ENCODE measurements at places on chromosomes 5 and 9.

GRCh38 chr5:132225165-132226032, 2.3 kb downstream of the P4HA2 start:
- peak; percentile 73 for DNase-seq

- no peak for DNase-seq
Observed at GRCh38 chr9:7042124-7042523, 284.4 kb downstream of the KDM4C start.

DNA sequence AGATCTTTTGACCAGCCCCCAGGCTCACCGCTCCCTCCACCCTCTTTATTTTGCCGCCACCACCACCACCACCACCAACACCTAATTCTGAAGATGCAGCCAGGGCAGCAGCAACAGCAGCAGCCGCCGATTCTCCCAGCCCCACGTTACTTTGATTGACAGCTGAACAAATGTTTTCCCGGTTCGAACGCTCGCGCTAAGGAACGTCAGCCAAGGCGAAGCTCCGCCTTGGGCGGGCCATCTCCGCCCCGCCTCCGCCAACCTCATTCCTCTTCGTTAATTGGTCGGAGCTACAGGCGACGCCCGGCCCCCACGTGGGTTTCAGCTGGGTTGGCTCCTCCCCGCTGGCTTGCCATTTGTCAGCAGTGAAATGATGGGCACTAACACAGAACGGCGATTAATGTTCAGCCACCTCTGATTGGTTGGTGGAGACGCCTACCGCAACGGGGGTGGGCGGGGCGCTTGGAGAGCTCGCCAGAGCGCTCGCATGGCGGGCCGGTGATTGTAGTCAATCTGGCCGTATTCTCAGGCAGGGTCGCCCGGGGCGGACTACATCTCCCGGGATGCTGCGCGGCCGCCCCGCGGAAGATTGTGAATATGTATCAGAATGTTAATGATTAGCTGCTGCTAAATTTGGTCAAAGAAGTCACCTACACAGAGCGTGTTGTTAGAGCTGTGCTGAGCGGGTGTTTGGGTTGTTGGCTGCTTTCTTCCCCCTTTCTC, at the start of gene TLE4:
Gene TLE4 (plus strand): TSS at position 657 of the 723 bp plus-strand sequence. CDS start 826 bp downstream, outside the sequence.
- peak; percentile 94 for DNase-seq

- no peak for DNase-seq
Observed at GRCh38 chr5:174971210-174971609, 246.8 kb downstream of the MSX2 start.

DNA sequence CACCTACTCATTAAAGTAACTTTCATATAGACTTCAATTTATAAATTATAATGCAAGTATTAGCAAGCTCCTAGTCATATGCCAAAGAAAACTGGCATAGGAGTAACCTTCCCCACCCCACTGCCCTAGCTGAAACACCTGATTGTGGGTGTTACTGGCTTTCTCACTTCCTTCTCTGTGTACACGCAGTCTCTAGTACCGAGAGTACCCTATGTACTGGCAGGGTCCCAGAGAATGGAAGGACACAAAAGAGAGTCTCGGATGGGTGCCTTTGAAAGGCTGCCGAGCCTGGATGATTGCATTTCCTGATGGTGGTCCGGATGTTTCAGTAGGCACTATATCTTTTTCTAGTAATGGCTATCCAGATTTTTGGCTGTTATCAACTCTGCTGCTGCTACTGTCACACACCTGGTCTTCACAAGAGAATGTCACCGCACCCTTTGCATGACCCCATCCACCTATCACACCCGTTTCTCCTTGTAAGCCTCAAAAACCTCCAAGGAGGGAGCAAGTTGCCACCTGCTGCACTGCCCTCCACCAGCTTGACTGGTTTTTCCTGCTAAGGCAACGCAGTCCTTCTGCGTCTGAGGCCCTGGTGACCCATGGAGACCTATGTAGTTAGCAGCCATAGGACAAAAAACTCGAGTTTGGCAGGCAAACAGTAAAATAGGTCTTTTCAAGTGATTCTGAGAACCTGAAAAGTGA, 53.8 kb upstream of the CLINT1 start:
- DNase-seq, result peak; percentile 67

- no peak for DNase-seq
Observed at GRCh38 chr9:29974197-29974596, 2400.9 kb upstream of the C9orf72 start.

- DNase-seq, result no peak
Observed at GRCh38 chr9:112180387-112180881, 5.3 kb upstream of the SUSD1 start.

DNA sequence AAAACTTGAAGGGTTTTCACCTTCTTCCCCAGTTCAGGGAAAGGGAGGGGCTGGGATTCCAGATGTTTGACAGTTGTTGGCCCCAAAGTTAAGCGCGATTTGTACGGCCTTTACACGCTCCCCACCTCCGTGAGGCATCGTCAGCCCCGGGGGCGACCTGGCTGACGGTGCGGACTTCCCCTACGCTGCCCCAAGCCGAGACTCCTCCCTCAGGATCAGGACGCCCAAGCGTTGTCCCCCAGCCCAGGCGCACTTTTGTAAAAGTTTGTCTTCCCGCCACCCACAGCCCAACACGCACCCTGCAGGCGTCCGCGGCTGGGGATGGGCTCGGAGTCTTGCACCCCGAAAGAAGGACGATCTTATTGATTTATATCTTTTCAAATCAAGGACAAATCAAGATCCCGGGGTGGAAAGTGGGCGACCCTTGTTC, 713 bp downstream of the MOB3B start:
- no peak for DNase-seq

DNA sequence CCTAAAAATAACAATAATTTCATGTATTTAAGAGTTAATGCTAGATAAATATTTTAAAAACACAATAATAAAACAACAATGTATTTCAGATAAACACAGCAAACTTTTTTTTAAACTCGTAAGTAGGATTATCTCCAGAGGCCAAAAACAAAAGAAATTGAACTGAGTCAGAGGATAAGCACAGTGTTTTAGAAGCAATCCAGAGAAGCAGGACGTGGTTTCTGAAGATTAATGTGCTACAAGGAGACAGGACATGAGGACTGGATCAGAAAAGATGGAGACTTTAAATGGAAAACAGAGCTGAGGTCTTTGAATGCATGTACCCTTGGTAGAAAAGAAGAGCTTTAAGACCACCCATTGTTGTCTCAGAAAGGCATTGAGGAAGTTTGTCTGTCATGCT, 491.2 kb upstream of the TLE4 start:
- DNase-seq, result no peak

GRCh38 chr5:81093536-81094196, 133.5 kb downstream of the RASGRF2 start:
- no peak for DNase-seq

DNA sequence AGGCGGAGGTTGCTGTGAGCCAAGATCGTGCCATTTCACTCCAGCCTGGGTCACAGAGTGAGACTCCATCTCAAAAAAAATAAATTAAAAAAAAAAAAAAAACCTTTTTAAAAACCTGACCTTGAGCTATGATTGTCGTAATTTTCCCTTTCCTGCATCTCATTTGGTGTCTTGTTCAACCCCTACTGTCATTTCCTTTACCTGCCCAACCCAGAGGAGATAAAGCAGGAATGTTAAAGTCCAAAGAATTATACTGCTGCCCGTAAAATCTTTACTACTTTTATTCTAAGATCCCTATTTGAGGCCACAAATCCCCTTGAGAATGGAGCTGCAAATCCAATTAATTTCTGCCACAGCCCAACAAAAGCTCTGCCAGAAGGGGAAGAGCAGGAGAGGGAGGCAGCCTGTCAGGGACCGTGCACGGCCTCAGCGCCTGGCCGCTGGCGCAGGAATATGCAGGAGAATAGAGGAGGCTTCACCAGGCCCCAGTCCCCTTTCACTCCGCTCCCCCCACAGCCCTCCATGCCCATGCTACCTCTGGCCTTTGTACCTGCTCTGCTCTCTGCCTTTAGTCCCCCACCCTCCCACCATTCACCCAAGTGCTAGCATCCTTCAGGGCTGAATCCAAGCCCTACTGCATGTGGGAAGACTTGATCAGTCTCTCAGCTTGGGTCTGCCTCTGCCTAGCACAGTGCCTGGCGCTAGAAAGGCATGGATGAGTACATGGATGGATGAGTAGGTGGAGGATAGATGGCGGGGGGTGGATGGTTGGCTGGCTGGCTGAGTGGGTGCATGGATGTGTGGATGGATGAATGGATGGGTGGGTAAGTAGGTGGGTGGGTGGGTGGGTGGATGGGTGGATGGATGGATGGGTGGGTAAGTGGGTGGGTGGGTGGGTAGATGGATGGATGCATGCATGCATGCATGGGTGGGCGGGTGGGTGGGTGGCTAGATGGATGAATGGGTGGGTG, 99.8 kb upstream of the SARDH start:
- DNase-seq, result no peak

DNA sequence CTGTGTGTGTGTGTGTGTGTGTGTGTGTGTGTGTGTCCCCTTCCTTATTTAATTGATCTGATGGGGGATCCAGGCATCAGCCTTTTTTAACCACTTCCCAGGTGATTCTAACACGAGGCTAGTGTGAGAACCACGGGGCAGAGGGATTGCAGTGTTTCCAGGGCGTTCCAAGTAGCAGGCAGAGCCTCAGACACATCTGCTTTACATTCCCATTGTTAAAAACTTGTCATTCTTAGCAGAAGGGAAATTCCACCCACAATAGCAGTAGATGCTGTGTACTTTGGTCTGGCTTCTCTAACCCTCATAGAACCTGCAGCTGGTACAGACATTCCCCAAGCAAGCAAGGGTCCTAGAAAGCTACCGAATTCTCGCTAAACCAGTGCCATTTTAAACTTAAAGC, 81.9 kb upstream of the SLC30A5 start:
- no peak for DNase-seq

DNA sequence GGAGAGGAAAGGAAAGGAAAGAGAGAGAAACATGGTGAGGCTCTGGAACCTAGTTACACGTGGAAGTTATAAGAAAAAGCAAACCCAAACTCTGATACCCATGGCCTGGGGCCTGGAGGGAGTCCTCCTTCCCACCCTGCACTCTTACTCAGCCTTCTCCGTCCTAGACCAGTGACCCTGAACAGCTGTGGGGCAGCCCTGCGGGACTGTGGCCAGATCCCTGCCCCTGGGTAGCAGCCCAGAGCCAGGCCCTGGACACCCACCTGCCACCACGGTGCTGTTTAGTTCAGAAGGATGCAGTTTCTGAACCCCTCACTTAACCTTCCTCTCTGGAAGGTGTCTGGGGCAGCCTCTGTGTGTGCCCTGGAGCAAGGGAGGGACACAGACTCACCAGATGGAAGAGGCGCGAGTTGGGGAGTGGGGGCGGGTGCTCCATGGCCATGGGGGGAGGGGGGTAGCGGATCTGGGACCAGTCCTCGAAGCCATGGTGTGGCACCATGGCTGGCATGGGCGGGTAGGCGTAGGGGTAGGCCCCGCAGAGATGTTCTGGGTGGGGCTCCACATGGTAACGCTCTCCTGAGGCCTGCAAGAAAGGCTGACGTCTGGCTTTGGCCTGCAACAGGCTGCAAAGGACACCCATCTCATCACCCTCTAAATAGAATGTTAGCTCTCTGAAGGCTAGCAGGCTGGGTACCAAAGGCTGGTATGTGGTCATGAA, 13.0 kb downstream of the GPX3 start:
- DNase-seq, result no peak

DNA sequence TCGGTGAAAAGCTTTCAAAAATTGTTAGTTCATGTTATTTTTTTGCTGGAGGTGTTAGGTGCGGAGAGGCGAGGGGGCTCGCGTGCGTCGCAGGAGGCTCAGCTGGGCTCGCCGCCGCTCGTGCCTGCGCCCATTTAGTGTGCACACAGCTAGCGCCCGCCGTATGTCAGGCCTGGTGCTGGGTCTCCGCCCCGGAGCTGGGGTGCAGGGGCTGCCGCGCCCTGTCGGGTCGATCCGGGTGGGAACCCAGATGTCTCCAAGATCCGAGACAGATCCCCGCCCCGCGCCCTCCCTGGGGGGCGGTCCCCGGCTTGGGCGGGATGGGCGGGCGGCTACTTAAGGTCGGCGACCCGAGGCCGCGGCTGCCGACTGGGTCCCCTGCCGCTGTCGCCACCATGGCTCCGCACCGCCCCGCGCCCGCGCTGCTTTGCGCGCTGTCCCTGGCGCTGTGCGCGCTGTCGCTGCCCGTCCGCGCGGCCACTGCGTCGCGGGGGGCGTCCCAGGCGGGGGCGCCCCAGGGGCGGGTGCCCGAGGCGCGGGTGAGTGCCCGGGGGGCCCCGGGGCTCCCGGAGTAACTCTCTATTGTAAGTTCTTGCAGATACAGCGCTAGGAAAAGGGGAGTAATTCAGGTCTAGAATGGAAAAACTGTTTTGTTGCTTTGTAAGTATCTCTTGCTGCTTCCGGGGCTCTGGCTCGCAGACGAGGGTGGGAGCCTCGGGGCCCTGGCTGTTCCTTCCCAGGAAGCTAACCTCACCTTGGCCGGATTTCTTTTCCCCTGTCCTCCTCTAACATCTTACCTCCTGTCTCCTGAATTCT, 31.7 kb downstream of the GSN start:
- no peak for DNase-seq

DNA sequence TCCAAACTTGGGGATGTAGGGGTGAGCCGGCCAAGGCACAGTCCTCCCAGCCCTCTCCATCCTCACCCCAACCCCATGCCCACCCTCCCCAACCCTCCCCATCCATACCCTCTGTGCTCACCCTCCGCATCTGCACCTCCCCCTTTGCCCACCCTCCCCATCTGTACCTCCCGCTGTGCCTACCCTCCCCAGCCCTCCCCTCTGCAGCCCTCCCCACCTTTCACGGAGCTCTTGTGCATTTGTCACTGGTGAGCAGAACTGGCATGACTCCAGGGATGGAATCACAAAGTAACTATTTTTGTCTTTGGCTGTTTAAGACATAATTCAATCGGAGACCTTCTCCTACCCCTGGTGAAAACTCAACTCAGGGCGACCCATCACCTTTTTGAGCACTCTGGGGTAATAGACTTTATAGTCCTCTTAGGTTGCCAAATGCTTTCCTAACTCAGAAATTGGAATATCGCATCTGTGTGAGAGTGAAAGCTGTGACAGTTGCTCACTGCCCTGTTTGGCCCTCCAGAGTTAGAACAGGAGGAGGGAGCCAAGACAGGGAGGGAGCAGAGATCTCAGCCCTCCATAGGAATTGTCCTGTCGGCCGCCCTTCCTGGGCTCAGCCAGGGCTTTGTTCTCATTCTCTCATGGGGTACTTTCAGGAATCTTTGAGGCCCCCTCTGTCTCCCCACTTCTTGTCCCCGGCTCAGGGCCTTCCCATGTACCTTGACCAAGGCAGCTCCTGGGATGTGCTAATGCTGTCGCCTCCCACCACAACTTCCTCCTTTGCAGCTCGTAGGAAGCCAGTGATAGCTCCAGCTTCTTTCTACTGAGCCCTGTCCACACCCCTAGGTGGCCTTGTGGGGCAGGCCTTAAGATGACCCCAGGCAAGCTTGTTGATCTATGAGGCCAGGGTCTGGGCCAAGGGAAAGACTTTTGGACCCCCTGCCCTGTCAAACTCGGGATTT, 36.2 kb downstream of the OTULIN start:
- no peak for DNase-seq

DNA sequence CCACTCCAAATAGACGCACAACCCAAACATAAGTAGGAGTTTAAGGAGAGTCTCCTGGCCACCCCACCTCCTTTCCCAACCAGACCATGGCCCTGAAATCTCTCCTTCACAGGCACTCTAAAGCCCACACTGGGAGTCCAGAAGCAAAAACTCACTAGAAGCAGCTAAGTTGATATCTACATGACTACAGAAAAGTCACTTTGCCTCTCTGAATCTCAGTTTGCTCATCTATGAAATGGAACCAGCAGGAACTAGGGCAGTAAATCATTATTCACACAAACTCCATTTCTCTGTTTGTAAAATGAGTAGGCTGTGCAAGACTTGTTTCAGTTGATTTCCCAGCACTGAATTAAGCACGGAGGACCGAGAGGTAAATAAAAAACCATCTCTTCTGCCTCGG, 4.1 kb upstream of the WWC1 start:
- no peak for DNase-seq

Measured in DMS79 (cell line).